T-helper 2 cell (primary cell): ENCODE measurements at places on chromosomes 12 and 14.

- DNase-seq: no peak
Observed at GRCh38 chr12:52715416-52715815, 12.1 kb upstream of the KRT77 start.

- no peak for DNase-seq
Observed at GRCh38 chr12:69287556-69287955, 48.2 kb downstream of the CPSF6 start.

GRCh38 chr12:109627633-109628032, 54.0 kb downstream of the MVK start:
- DNase-seq: no peak

- DNase-seq: no peak
Observed at GRCh38 chr14:102775855-102776760, 1.1 kb upstream of the TRAF3 start.

DNA sequence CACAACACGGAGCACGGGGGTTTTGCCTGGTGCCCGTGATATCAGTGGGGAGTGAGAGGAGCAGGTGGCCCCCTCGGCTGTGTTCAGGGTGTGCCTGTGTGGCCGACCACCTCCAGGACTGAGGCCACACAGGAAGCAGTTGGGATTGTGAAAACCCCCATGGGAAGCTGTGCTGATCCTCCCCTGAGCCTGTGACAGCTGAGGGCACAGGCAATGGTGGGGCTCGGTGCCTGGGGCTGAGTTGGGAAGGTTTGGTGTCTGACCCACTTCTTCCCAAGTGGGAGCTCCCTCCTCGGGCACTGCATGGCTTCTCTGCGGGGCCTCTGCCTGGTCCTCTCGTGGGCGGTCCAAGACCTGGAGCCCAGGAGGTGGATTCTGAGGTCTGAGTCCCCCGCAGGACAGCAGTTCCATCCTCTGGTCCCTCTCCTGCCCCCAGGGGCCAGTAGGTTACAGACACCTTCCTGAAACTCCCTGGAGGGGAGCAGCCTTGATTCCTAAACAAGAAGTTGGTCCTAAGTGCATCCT, 17.9 kb downstream of the PACS2 start:
- DNase-seq: no peak

GRCh38 chr14:61927060-61927459, 164.8 kb downstream of the SNAPC1 start:
- no peak for DNase-seq

- no peak for DNase-seq
Observed at GRCh38 chr12:103887738-103888137, 42.5 kb upstream of the HSP90B1 start.

GRCh38 chr12:100675432-100675831, 101.9 kb downstream of the GAS2L3 start:
- no peak for DNase-seq

DNA sequence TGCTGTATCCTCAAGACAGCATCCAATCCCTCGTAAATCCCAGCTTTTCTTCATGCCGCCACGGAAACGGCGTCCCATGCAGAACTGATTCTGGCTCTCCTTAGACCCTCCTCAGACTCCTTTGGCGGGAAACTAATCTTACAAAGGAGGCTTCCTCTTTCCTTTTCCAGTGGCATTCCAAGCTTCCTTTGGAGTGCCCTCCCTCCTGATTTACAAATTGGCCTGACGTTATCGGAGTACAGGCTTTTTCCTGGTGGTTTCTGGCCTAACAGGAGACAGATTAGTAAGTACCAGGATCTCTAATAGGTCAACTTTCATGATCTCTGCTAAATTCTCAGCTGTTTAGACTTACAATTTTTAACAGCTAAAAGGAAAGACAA, 1.3 kb upstream of the ZDHHC17 start:
- no peak for DNase-seq

- DNase-seq: no peak
Observed at GRCh38 chr12:31832740-31833729, 104.2 kb upstream of the AMN1 start.
